Fibroblast of villous mesenchyme (primary cell): ENCODE measurements at places on chromosomes 3 and 15.

DNA sequence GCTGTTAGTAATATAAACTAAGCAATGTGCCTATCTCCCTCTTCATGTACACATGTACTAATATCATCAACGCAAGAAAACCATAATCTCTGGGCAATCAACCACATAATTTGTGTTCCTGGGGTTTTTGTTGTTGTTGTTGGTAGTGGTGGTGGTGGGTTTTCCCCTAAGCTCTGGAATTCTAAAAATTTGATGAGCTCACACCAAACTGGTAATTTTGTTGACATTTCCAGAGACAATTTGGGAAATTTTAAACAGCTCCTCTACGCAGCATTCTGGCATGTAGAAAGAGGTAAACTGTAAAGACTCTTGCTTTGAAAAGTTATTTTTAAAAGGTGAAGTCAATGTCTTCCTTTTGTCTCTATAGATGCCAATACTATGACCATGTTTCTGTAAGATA, 126.7 kb downstream of the IGSF11 start:
- DNase-seq: no peak

- peak; percentile 73 for DNase-seq
Measured at GRCh38 chr15:63396152-63396928, 14.7 kb upstream of the CA12 start.

GRCh38 chr3:40078590-40078989, 230.9 kb upstream of the EIF1B start:
- DNase-seq: no peak

- DNase-seq: no peak
Measured at GRCh38 chr3:126731044-126731443, 27.0 kb downstream of the CHCHD6 start.

DNA sequence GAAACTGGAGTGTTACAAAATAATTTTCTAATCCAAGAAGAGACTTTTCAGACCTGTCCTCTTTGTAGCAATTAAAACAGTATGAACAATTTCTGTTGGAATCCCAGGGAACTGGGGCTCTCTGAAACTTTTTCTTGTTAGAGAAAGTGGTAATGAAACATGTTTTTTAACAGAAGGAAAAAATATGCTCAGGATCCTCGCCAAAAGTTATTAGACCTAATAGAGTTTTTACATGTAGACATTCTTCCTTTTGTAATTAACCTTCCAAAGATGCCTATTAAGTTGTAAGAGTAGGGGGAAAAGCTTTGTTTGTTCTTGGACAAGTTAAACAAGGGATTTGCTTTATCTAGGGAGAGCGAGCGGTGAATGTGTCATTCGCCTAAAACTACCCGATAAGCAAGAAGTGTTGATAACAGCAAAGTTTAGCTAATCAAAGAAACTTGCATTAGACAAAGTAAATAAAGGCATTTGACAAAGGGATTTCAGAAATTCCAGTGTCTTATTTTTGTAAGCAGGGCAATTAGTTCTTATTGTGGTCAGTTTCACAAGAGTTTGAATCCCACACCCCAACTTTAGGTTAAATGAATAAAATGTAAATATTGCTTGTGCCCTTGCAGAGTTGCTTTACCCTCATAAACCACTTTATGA, 2.3 kb downstream of the RARB start:
- DNase-seq: peak; percentile 65

GRCh38 chr15:60259469-60259868, 138.3 kb downstream of the ANXA2 start:
- DNase-seq: no peak

DNA sequence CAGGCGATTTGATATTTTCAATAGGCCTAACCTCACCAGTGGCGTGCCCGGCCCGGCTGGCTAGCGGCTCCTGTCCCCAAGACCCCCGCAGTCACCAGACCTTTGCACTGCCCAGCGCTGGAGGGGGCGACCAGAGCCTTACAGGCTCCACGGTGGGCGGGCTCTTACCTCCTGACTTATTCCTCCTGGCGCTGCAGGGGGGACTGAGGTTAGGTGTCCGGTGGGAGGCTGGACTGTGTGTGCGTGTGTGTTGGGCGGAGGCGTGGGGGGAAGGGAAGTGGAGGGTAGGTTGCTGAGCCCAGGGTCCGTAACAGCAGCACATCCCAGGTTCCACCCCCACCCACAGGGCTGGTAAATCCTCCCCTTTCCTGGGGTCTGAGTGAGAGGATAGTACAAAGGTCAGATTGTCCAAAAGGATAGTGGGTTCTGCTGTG, 27.5 kb upstream of the THRB start:
- no peak for DNase-seq
